Frontal cortex (tissue), 4 donors: ENCODE measurements at places on chromosomes 4 and X. TPM values are rescaled to one million over a fixed set of nuclear protein-coding genes. Genes with fewer than 3 reads are reported as not detected.

The ZAR1 gene
- 0.41 TPM for total RNA-seq

The GAGE13 gene
- total RNA-seq = not detected

The RS1 gene
- total RNA-seq = not detected

The KIF4A gene
- total RNA-seq = 2.9 TPM

The NDUFA1 gene
- 46.9 TPM for total RNA-seq

The SPANXN3 gene
- not detected for total RNA-seq

The GATA1 gene
- under 0.01 TPM for total RNA-seq

The NPY1R gene
- 179 TPM for total RNA-seq

The IL15 gene
- total RNA-seq = 1.2 TPM

The HTR2C gene
- total RNA-seq = 11.0 TPM

The INTS6L gene
- 30.6 TPM for total RNA-seq

The MXRA5 gene
- total RNA-seq = 0.82 TPM

The GRID2 gene
- total RNA-seq = 33.8 TPM

The ALB gene
- total RNA-seq = 0.41 TPM

The ESX1 gene
- total RNA-seq = not detected

The OTUD6A gene
- total RNA-seq = not detected

The TNMD gene
- total RNA-seq = not detected

The ADH4 gene
- not detected for total RNA-seq

The TMEM154 gene
- under 0.01 TPM for total RNA-seq

The BST1 gene
- total RNA-seq = 4.5 TPM

The SULT1E1 gene
- 11.4 TPM for total RNA-seq

The PCSK1N gene
- total RNA-seq = 53.8 TPM

The JAKMIP1 gene
- total RNA-seq = 28.9 TPM

The COQ2 gene
- 14.7 TPM for total RNA-seq

The LNX1 gene
- total RNA-seq = 67.7 TPM

The CXorf65 gene
- not detected for total RNA-seq

The ODAM gene
- total RNA-seq = not detected

The GPR143 gene
- total RNA-seq = 0.82 TPM

The MAGEA12 gene
- not detected for total RNA-seq
